ENCODE measurements at places on chromosomes 2 and 18. TPM values are rescaled to one million over a fixed set of nuclear protein-coding genes. Genes with fewer than 3 reads are reported as not detected.

Gene ALPP
- total RNA-seq, result not detected

Gene SIX3
- total RNA-seq, result not detected

Gene TRIM43
- total RNA-seq, result not detected

Gene SH3RF3
- total RNA-seq, result 2.2 TPM

DNA sequence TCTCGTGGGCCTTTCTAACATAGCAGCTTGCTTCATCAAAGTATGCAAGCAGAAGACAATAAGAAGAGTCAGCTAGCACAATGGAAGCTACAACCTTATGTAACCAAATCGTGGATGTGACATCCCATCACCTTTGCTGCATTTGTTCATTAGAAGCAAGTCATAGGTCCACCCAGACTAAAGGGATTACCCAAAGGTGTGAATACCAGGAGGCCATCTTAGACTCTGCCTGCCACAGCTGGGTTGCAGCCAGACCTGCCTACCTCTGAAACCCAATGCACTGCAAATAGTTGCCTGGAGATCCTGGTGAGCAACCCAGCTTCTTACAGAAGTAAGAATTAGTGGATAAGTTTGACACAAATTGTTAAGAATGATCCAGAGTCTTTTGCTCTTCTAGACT lies 10.6 kb downstream of the SLC1A4 start:
- DNase-seq, result no peak

- DNase-seq, result peak; percentile 53
These were observed 61.3 kb upstream of the RAPGEF4 start for GRCh38 chr2:172674034-172674967.

- no peak for DNase-seq
These were observed 443.5 kb upstream of the SLC14A2 start for GRCh38 chr18:45171679-45172191.

Gene SERPINB8
- 16.8 TPM for total RNA-seq

DNA sequence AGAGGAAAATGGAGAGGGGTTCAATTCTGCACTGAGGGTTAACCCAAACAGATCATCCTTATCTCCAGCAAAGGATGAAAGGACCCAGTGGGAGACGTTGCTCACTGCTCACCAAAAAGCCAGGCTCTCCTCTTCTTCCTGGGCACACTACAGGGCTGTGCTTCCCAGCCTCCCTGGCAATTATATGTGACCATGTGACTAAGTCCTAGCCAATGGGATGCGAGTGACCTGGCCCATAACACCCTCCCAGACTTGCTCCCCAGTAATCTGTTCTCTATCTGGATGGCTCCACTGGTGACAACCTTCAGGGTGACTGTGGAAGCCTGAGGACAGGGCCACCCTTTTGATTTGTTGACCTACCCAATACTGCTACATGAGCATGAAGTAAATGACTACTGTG lies 10.9 kb upstream of the PRKCE start:
- no peak for DNase-seq

DNA sequence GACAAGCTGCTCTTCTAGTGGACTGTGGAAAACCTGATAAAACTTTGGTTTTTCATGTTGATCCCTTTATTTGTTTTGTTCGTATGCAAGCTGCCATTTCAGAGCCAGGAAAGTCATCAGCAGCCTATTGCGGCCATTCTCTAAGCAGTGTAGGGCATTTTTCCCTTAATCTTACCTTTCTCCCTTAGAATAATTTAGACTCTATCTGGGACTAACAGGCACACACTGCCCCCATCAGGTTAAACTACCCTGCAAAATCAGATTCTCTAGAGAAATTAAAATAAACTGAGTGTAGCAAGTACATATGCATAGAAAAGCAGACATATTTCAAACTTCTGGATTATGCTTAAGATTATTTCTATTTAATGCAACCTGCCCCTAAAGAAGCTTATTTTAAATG lies 347.5 kb downstream of the METTL4 start:
- DNase-seq, result no peak

- DNase-seq, result no peak
These were observed 75.9 kb downstream of the ITGB1BP1 start for GRCh38 chr2:9347411-9347881.

DNA sequence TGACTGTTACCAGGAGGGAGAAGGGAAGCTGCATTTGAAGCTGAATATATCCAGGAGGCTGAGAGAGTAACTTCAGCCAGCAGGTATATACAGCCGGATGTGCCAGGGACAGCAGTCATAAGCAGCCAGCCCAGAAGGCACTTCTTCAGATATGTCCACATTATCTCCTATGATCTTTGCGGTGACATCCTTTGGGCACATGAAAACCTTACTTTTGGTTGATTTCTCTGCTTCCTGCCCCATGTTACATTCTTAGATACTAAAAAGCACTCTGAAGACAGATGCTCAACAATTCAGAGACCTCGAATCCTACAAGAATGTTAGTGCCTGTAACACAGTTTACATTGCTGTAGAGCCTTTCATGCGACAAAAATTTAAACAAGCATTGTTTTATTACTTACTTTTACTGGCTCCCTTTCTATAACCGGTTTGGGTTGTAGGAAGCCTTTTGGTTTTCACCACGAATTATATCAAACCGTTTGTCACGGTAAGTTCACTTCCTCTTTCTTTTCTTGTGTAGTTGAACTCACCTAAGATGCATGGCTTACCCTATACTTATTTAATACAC lies 50.3 kb upstream of the TLK1 start:
- peak; percentile 18 for DNase-seq

DNA sequence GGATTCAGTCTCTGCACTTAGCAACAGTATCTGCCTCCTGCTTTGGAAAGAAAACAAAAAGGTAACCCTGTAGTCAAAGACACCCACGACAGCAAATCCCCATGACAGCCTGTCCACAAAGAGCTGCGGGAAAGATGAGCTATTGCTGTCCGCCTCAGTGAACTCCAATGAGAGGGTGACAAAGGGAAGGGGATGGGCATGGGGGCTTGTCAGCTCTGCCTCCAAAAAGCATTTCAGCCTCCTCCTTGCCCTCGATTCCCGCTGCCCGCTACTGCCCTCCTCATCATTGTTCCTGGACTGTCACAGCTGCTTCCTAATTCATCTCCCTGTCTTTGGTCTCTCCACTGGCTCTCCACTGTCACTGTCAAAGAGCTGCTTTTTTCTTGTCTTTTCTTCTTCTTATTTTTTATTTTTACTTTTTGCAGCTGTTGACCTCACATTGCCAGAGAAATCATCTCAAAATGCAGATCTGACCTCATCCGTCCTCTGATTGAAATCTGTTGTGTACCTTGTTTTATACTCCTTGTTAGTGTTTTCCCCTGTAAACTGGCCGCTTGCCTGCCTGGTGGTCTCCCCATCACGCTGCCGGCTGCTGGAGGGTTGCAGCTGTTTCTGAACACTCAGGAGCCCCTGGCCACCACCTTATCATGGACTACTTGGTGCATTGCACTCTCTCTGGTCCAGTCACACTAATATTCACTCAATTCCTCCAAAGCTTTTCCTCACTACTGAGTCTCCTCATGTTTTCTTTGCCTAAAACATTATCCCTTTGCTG lies 7.9 kb upstream of the E2F6 start:
- no peak for DNase-seq

DNA sequence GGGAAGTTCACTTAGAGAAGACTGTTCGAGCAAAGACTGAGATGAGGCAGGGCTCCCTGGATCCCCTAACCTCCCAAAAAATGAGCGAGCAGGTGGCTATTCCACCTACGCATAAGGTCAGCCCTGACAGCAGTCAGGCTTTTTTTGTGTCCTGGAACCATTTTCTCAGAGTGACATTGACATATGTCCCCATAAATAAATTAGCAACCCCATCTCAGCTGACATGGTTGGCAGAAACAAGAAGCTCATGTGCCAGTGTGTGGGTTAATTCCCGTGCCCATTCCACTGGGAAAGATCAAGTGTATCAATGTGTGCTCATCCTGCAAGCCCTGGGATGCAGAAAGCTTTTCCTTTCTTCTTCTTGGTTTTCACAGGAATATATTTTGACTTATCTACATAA lies 740.4 kb upstream of the CELF4 start:
- DNase-seq, result no peak

Gene MEP1B
- 0.08 TPM for total RNA-seq

- DNase-seq, result no peak
These were observed 8.9 kb upstream of the GALNT1 start for GRCh38 chr18:35572644-35573043.

- no peak for DNase-seq
These were observed 51.1 kb downstream of the MTHFD2 start for GRCh38 chr2:74249406-74250122.

Gene HIBCH
- 24.7 TPM for total RNA-seq

DNA sequence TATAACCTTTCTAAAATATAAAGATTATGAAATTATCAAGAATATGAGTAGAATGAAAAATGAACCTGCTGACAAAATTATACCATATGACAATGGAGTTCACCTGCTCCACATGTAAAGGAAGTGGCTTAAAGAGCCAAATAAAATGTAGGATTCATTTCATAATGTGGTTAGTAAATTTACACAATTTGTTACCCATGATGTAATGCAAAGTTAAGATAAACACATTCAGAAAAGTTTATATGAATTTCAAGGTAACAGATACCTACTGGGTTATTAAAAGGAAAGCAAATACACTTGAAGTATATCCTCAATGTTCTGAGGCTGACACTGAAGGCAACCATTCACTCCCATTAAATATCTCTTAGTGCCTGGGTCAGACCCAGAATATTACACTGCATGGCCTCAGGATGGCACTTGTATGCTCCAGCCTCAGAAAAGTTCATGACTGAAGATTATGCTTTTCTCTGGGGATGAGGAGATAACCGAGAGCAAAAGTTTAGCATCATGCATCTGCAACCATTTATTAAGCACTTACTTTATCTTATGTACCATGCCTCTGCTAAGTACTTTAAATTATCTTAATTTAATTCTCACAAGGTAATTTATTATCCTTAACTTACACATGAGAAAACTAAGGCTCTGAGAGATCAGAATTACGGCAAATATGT lies 6.2 kb downstream of the STRN start:
- no peak for DNase-seq

GRCh38 chr2:119402645-119403560 lies 28.8 kb upstream of the TMEM37 start:
- DNase-seq, result no peak

DNA sequence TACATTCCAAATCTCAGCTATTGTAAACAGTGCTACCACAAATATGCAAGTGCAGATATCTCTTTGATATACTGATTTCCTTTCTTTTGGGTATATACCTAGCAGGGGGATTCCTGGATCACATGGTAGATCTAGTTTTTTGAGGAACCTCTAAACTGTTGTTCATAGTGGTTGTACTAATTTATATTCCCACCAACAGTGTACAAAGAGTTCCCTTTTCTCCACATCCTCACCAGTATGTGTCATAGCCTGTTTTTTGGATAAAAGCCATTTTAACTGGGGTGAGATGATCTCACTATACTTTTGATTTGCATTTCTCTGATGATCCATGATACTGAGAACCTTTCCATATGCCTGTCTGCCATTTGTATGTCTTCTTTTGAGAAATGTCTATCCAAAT lies 6.3 kb upstream of the CCNT2 start:
- no peak for DNase-seq

Gene ANO7
- 3.4 TPM for total RNA-seq

GRCh38 chr2:217414429-217414828 lies 554.6 kb upstream of the TNP1 start:
- DNase-seq, result no peak

Gene TUBA3E
- total RNA-seq, result not detected

DNA sequence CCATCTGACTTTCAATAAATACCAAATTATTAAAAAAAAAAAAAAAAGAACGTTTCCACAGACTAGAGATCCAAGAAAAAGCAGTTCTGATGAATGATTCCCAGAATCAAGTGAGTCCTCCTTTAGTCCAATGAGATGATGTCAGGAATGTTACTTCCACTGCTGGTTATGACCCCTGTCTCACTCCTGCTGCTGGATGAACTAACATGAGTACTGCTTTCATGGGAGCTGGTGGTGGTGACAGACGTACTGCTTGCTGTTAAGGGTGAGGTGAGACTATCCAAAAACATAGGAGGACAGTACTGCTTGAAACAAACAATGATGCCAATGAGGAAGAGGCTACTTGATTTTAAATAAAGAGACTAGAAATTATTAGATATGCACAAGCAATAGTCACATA lies 55.5 kb upstream of the ST8SIA5 start:
- no peak for DNase-seq

Gene TUBA4B
- not detected for total RNA-seq

Gene C2orf72
- total RNA-seq, result 2.3 TPM

DNA sequence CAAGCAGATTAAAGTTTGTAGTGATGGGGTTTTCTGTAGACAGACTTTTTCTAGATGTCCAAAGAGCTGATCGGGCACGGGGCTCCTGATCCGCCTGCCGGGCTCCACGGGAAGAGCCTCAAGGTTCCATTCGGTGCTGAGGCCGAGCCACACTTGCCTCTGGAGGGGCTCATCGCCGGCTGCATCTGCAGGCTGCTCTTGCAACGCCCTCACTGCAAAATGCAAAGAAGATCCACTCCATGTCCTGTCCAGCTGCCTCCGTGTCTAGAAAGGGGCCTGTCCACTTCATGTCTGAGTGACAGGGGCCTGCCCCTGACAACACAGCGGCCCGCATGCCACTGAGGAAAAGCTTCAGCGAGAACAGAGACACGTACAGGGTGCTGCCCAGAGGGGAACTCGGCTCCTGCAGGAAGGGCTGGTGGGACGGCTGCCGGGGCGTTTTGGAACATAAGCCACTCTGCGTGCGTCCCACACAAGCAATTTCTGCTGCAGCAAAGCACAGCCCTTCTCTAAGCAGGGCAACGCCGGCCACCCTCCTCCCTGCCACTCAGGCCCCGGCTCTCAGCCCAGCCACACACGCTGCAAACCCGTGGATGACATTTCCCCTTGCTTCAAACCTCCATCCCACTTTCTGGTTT lies 53.6 kb upstream of the CTDP1 start:
- DNase-seq, result no peak

Gene SNED1
- 0.91 TPM for total RNA-seq

DNA sequence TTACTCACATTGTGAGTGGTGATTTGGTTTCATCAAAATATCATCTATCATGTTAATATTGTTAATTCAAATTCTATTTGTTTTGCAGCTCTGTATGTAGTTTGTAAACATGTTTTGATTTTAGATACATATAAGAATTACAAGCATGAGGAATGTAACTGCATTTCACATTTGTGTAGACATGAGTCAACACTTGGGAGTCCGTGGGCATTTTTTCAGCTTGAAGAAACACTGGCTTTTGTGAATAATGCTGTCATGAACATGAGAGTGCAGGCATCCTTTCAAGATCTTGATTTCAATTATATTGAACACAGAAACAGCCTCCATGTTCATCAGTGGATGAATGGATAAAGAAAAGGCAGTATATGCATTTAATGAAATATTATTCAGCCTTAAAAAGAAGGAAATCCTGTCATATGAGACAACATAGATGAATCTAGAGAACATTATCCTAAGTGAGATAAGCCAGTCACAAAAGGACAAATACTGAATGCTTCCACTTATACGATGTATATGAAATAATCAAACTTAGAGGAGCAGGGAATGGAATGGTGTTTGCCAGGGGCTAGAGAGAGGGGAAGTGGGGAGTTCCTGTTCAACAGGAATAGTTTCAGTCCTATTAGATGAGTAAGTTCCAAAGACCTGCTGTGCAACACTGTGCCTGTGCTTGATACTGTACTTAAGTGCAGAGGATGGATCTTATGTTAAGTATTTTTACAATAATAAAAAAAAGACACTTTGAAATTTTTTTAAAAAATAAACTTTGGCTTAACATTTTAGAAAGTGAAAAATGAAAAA lies 194.9 kb downstream of the LRATD1 start:
- DNase-seq, result no peak

Data from activated naive CD8-positive, alpha-beta T cell treated with anti-CD3 and anti-CD28 coated beads for 36 hours (primary cell).